ENCODE measurements at places on chromosomes 1 and 21.

GRCh38 chr1:169517558-169518186 lies 31.9 kb upstream of the SLC19A2 start:
- DNase-seq, result no peak

- DNase-seq, result no peak
Measured at GRCh38 chr1:222910699-222911098, 95.9 kb downstream of the DISP1 start.

GRCh38 chr1:983798-984475 lies 2.0 kb upstream of the PERM1 start:
- DNase-seq, result peak; percentile 39

GRCh38 chr1:158931055-158931737 lies at the start of gene PYHIN1:
PYHIN1 (plus strand) TSS chr1:158931552; CDS start chr1:158936911, 5,359 bp downstream.
- DNase-seq, result no peak

DNA sequence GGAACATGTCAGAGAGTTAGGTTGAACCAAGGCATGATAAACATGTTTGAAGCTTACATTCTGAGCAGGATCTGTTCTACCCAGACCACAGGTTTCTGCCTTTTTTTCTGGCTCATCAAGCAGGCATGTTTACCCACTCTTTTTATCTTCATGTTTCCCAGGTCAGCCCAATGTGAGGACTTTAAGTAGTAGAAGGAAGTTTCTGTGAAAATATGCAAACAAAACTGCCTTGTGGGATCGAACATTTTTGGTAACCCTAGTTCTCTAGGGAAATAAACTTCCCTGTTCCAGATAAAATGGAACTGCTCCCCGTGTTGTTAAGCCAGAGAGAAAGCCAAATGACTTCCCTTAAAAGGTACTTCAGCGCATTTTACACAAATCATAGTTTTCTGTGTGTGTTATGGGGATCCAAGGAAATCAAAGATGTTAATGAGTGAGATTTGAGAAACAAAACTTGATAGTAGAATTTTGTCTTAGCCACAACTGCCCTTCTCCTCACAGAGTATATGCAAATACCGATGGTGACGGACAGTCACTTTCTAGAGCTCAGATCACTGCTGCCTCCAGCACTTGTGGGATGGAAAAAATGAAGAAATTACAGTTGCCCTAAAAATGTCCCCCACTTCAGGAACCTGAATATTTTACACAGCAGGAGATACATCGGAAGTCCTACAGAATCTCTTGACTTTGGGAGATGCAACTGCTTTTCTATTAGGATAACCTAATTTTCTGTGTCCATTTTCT lies 765 bp upstream of the HIPK1 start:
- DNase-seq, result no peak

GRCh38 chr1:117794073-117794472 lies 135.3 kb downstream of the GDAP2 start:
- no peak for DNase-seq

- no peak for DNase-seq
Measured at GRCh38 chr1:225635649-225636048, 17.3 kb downstream of the ENAH start.

DNA sequence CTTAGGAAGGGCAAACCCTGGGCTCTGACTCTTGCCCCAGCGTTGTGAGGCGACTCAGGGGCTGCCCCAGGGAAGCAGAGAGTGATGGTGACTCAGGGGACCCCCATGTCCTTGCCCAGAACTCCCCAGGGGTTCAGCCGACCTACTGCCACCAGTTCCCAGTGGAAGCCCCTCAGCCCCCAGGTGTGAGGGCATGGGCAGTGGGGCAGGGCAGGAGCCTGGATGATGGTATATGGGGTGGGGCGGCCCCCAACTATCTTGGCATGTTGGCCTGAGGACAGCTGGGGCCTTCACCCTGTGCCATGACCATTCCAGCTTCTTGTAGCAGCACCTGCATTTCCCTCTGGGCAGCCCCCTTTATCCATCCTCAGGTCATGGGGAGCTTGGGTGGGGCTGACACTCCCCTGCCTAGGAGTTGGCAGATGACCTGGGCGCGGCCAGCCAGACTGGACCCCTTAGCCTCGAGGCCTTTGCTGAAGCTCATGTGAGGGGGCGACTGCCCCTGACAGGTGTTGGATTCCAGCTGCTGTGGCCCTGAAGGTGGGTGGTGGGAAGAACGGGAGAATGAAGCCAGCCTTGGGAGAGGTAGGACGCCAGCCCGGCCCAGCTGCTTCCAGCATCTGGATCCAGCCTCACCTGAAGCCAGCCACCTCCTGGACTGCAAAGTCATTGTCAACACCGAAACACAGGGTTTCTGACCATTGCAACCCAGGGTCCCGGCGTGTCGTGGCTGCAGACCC lies 1.8 kb upstream of the FNDC10 start:
- DNase-seq, result no peak

- no peak for DNase-seq
Measured at GRCh38 chr1:192626366-192627179, 9.4 kb upstream of the RGS13 start.

- DNase-seq, result no peak
Measured at GRCh38 chr21:29052224-29052623, 21.2 kb downstream of the CCT8 start.

DNA sequence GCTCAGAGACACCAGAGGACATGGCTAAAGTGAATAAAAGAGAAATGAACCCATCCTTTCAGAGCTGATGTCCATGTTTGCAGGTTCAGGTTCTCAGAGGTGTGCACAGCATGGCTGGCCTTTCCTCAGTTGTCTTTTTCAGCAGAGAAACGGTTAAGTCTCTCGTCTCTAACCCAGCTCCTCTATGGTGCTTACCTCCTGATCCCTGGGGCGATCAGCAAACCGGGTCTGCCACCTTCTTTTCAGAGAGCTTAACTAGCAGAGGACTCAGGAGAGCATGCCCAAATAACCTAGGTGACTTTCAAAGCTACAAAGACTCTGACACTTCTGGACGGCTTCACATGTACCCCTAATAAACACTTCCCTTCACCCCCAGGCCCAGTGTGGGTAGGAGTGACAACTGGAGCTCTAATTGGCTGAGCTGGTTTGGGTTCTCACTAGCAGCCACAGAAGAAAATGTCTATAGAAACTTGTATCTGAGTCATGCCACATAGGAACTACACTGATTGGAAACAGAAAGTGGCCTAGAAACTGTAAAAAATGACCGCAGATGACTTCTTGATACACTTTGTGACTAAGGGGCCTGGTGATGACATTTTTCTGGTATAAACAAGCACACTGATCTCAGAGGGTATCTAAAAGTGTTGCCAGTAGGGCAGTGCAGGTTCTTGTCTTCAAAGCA lies at the start of gene AIM2:
Gene AIM2 (minus strand): TSS at position 329 of the 682 bp plus-strand sequence. CDS start 3,267 bp downstream, outside the sequence.
- DNase-seq, result peak; percentile 82

- DNase-seq, result no peak
Measured at GRCh38 chr1:165884009-165884689, 56.7 kb downstream of the UCK2 start.

DNA sequence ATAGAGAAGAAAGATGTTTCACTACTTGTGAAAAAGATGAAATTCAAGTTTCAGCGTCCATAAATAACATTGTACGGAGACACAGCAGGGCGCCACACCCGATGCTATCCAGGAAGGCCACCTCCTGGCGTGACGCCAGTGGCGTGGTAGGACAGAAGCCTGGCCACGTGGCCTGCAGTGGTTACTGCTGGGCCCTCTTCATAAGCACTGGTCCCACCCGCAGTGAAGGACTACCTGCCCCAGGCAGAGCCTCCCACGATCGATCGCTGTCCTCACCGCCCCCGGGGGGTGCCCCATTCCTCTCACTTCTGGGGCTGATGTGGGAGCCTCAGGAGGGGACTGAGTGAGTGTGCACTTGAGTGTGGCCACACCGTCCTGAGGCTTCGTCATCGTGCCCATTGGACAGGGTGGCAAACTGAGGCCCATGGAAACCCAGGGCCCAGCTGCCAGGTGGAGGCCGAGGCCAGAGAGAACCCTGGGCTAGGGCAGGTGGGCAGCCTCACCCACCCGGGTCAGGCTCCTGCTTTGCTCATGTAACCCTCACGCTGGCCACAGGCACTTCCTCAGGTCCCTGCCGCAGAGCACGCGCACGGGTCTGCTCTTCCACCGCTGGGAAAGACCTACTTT lies 11.7 kb upstream of the HES5 start:
- DNase-seq, result no peak

DNA sequence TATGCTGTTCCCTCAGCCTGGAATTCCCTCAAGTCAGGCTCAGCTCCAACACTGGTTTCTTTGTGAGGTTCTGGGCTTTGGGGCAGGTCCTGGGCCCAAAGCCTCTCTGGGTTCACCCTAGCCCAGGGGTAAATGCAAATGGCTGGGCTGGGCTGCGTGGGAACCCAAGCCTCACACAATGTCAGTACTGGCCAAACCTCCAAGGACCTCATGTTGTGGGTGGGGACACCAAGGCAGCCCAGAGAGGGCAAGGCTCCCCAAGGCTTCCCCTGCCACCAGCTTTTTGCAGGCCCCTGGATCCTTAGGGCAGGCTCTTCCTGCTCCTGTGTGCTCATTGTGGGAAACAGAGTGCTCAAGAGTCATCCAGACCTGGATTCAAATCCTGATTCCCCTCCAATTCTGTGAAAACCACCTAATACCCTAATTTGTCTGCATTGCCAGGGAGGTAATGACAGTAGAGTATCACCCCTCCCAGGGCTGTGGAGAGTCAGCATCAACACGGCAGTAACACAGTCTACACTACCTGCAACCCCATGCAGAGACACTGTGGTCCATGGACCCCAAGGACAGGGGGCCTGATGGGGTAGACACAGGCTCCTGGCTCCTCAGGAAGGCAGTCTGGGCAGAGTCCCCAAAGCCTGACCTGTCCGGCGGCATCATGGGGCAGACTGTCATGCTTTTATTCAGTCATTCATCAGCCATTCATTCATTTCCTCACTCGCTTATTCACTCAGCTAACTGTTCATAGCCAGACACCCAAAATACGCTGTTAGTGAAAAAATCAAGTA lies 85.7 kb downstream of the DMRTB1 start:
- DNase-seq, result no peak

GRCh38 chr1:22105611-22106207 lies 37.2 kb downstream of the WNT4 start:
- DNase-seq, result peak; percentile 15

DNA sequence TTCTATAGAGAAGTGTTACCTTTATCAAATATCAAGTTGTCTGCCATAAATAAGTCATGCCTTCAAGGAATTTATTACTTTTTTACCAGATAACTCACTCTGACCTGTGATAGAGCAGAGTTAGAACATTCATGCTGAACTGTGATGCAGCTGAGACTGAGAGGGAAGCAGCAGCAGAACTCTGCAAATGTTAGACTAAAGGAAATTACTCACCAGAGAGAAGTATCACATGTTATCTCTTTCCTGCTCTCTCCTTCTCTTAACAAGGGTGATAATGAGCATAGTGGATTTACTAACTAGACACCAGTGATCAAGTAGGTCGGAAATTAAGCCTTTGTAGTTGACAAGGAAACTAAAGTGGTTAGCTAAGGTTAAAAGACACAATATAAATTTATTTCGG lies 181.6 kb downstream of the RASAL2 start:
- no peak for DNase-seq

- DNase-seq, result no peak
Measured at GRCh38 chr1:48062353-48062752, 65.2 kb upstream of the TRABD2B start.

DNA sequence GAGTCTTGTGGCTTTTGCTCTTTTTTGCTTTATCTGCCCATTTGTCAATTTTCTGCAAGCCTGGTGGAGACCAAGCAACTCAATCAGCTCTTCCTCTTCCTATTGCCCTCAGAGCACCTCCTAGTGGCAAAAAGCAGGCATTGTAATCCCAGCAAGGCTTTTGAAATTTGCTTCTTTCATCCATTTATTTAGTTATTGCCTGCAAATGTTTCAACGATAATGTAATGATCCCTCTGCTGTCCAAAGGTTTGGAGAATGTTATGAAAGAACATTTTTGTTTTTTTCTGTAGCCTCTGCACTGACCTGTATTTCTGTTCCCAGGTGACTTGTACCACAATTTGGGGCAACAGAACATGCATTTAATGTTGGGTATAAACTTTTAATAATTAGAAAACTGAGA lies 127.8 kb downstream of the GABPA start:
- no peak for DNase-seq

GRCh38 chr1:116990612-116991151 lies 10.9 kb upstream of the CD101 start:
- DNase-seq, result no peak

DNA sequence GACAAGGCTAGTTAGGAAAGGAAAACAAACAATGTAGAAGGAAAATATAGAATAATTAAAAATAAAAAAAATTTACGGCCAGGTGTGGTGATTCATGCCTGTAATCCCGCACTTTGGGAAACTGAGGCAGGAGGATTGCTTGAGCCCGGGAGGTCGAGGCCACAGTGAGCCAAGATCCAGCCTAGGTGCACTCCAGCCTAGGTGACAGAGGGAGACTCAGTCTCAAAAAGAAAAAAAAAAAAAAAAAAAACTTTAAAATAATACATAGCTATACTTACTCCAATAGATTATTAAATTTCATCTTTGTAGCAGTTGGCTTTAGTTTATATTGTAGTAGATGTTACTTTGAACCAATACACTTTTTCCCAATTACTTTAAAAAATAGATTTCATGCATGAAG lies 32.0 kb downstream of the LIN9 start:
- DNase-seq, result no peak

DNA sequence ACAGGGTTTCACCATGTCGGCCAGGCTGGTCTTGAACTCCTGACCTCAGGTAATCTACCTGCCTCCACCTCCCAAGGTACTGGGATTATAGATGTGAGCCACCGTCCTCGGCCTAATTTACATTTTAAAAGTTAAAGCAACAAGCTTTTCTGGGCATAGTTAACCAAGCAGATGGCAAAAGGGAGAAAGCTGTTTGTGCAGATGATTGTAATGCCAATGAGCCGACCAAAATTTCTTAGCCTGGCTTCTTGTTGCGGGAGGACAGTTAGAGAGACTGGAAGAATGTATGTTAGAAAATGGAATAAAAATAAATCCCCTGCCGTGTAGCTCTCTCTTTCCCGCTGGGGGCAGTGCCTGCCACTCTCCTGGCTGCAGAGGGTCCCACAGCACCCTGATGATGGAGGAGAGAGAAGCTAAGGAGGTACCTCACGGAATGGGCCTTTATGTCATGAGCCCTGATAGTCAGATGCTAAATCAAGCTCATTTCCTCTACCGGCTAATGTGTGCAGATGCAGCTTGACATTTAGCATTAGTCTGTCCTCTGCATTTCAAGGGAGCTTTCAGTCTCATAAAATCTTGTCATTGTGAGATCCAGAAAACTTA lies 87.2 kb downstream of the HHAT start:
- DNase-seq, result no peak

GRCh38 chr1:177864538-177865305 lies 105.1 kb downstream of the SEC16B start:
- no peak for DNase-seq

DNA sequence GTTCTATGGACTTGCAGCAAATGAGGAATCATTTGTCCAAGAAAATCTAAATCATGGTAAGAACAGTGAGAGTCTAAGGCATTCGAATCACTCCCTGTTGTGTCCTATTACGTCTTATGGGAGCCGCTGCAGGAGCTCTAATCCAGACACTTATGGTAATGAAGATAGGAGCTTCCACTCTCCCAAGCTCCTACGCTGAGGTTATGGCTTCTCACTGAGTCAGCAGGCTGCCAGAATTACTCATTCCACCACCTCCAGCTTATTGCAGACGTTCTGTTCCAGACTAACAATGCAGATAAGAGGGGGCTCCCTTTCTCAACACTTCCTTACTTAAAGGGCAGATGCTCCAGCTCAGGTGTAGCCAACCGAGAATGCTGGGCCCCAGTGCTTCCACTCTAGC lies 212.6 kb downstream of the GREM2 start:
- DNase-seq, result no peak

GRCh38 chr1:154657556-154657955 lies 49.6 kb upstream of the ADAR start:
- no peak for DNase-seq

GRCh38 chr1:226372885-226373284 lies 35.0 kb downstream of the PARP1 start:
- no peak for DNase-seq

- DNase-seq, result no peak
Measured at GRCh38 chr1:62022382-62022983, 172.2 kb upstream of the L1TD1 start.
